NCI-H510A (cell line): ENCODE measurements at places on chromosomes 4 and X.

- no peak for DNase-seq
Observed at GRCh38 chrX:65707151-65707550, 39.7 kb downstream of the MSN start.

DNA sequence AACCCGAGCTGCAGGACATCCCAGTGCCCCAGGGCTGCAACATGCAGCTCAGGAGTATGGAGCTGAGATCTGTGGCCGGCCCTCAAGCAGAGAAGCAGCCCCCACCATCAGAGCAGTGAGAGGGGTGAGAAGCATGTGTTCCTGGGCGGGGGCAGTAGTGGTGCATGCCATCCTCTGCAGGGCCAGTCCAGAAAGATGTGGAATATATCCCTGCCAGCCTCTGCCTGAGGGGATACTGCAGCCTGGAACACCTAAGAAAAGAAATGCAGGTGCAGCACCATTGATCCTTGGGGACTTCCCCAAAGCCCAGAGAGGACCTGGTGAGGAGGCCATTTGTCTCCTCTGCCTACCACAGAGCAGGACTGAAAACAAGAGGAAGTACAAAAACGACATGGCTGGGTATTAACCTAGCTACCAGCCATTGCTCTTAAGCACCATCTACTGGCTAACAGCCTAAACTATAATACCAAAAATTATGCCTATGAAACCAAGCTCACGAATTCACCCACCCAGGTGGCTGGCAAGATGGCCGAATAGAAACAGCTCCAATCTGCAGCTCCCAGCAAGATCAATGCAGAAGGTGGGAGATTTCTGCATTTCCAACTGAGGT is 158.8 kb downstream of the ADGRA3 start:
- no peak for DNase-seq

DNA sequence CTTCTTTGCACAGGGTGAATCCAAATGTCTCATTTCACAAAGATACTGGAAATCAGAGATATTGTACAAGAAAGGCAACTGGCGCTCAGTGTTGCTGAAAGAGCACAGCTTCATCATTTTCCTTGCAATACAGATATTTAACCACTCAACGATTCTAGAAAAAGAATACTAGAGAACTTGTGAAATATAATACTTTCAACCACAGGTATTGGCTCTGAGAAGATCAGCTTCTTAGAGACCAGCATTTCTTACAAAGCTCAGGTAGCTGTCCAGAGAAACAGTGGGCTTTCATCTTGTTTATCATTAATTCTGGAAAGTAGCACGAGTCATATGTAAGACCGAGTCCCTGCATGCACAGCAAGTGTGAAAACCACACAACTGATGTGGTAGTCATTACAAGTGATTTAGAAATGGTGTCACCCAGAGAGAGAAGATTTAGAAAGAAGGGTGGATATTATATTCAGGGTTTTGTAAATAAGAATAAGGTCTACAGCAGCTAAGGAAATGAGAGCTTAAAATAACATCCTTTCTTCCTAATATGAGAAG is 7.8 kb upstream of the PPARGC1A start:
- no peak for DNase-seq

- no peak for DNase-seq
Observed at GRCh38 chrX:8813036-8813435, 11.9 kb upstream of the FAM9A start.

DNA sequence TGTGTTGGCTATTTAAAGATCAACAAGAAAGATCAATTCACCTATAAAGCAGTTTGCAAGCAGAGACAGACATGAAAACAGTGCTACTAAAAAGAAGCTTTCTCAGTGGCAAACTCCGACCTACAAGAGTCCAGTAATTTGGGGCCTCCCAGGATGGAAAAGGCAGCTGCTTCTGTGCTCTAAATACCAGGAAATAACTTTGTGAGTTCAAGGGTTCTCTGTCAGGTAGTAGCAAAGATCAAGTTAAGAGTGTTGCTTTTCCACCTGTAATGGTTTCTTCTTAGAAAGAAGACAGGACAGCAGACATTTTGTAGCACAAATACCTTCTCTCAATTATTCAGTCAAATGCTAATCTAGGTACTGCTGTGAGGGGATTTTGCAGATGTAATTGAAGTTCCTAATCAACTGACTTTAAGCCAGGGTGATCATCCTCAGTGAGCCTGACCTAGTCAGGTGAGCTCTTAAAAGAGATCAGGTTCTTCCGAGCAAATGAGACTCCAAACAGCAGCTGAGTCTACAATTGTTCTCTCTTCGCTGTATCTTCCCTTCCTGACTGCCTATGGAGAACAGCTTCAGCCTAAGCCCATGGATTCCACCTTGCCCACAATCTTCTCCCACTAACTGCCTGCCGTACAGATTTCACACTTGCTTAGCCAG is 13.5 kb downstream of the ANKRD17 start:
- DNase-seq: no peak
